ENCODE measurements at places on chromosomes 4 and X.

GRCh38 chr4:94038195-94038594, 169.5 kb upstream of the SMARCAD1 start:
- no peak for DNase-seq

- peak; percentile 21 for DNase-seq
Measured at GRCh38 chrX:21479695-21480270, 105.6 kb downstream of the CNKSR2 start.

GRCh38 chr4:105911426-105911825, 16.2 kb downstream of the NPNT start:
- DNase-seq, result no peak

GRCh38 chrX:133781174-133781573, 204.2 kb downstream of the GPC3 start:
- DNase-seq, result no peak

DNA sequence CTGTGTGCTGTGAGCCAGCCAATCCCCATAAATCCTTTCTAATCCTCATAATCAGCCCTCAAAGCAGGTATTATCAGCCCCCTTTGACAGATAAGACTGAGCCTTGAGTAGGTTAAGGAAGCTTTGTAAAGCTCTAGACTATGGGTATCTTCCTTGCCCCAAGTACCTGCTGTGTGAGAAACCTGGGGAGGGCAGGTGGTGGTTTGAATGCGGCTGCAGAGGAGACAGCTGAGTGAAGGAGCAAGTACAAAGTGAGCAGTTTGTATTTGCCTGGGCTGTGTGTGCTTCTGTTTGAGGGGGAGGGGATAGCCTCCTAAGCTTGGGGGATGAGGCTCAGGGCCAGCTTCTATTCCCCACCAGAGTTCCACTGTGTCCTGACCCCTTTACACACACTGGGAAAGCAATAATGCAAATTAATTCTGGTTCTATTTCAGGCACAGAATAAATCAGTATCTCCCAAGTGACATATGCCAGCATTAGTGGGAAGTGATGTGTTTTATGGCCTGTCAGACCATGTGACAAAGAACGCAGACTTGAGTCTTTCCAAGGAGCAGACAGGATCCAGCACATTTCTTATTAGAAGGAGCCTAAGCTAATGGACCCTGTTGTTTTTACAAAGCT, 63.5 kb downstream of the EVC start:
- DNase-seq, result no peak

DNA sequence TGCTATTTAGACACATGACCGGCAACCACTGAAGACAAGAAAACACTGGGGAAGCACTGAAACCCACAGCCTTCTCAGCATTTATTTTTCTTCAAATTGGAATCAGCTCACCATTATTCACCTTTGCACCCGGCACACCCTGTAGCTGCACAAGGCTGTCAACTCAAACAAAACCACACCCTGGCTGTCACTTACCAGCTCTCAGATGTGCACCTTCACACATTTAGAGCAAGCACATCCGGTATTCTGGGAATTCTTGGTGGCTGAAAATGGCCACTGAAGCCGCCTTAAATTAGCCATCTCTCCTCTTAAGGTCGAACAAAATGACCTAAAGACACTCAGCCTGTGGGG, 5.9 kb downstream of the ZFYVE28 start:
- DNase-seq, result no peak
